ENCODE measurements at places on chromosomes 2 and 18.

- DNase-seq = no peak
Measured at GRCh38 chr2:191851158-191851557, 4.3 kb upstream of the CAVIN2 start.

GRCh38 chr2:63999049-63999448, 20.2 kb downstream of the VPS54 start:
- DNase-seq = no peak

- DNase-seq = no peak
Measured at GRCh38 chr18:57058734-57059133, 88.2 kb upstream of the BOD1L2 start.

GRCh38 chr2:69645031-69645431, 1.5 kb upstream of the AAK1 start:
- no peak for DNase-seq

DNA sequence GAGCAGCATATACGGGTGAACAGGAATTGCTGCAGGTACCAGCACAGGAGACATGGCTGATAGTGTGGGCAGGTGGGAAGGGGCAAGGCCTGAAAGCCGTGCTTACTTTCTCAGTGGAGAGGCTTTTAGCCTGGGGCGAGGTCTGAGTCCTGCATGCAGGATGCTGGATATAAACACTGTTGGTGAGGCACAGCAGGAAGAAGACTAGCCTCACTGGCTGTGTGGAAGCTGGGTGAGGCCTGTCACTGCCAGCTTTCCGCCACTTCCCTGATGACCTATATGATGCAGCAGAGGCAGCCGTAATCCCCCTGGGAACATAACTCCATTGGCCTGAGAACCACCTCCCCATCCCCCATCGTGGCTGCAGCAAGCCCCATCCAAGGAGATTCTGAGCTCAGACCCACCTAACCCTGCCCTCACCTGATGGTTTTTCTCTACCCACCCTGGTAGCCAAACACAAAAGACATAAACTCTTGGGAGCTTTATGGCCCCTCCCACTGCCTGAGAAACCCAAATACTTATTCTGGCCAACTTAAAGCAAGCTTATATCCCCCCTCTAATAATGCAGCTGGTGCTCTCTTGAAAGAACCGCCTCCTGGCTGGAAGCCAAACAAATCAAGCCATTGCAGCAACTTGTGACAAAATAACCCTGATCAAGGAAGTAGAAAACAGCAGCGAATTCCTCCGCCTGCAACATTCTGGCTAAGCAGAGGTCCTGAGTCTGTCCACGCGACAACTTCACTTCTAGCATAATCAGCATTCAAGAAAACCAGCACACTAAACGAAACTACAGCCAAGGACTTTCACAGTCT, 54.6 kb upstream of the DSC1 start:
- no peak for DNase-seq

DNA sequence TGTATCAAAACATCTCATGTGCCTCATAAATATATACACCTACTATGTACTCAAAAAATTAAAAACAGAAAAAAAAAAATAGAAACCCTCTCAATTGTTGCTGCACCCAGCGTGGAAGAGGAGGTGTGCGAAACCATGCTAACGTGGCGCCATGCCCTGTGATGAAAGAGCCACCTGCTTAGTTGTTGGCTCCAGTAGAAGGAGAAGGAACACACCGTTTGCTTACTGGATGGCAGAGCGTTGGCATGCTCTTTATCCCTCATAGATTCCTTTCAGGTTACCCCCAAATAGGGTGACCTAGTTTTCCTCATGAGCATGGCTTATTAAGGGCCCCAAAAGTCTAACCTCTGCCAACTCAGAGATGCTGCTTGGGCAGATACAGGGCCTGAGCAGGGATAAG, 332.1 kb downstream of the AGAP1 start:
- DNase-seq = no peak

- peak; percentile 51 for DNase-seq
Measured at GRCh38 chr2:9205963-9206948, at the start of gene ASAP2. ASAP2 (plus strand) TSS chr2:9206812; CDS start chr2:9207105, 293 bp downstream.

DNA sequence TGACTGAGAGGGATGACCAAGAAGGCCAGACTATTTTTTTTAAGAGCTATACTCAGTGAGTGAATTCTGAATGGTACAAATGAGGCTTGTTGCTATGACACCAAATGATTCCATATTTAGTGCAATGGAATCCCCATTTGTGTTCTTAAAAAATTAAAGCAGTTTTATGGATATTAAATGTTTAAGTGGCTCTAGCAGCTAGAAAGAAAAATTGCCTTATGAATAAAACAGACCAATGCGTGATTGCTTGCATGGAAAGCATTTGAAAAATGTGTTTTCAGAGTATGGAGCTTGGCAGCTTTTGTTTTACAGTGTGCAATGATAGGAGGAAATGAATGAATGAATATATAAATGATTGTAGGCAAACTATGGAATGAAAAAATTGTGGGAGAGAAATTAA, 238.8 kb upstream of the DPP10 start:
- no peak for DNase-seq

GRCh38 chr2:239200646-239201530, 199.9 kb downstream of the HDAC4 start:
- DNase-seq = no peak

DNA sequence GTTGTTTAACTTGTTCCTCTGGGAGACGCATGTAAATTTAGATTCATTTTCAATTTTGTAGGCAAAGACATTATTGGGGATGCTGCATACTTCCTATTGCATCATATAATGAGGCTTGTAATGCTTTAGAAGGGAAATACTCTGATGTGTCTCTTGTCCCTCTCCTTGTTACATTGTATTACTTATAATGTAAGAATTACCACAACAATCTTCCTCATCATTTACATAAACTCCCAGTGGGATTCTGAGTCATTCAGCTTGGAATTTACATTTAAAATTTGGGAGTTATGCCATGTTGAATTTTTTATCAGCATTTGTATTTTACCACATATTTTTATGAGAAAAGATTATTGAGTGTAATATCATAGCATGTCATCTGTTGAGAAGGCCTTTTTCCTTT, 963.4 kb upstream of the NRXN1 start:
- DNase-seq = peak; percentile 92

DNA sequence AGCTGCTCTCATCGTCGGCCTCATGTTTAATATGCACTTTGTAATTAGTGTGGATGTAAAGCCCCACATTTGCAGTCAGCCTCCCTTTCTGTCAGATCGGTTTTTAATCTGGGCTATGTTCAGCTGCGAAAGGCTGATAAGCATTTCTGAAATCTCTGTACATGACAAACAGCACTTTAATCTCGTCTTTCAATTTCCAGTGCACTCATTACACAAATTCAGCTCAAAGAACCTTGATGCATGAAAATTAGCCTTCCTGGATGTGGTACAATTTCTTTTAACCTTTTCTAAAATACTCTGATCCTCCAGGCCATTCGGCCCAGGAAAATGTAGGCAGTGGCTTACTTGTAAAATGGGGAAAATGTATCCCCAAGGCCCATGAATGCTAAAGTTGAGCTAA, 265.1 kb downstream of the RND3 start:
- DNase-seq = no peak

GRCh38 chr2:197851451-197851850, 47.1 kb downstream of the PLCL1 start:
- DNase-seq = no peak

DNA sequence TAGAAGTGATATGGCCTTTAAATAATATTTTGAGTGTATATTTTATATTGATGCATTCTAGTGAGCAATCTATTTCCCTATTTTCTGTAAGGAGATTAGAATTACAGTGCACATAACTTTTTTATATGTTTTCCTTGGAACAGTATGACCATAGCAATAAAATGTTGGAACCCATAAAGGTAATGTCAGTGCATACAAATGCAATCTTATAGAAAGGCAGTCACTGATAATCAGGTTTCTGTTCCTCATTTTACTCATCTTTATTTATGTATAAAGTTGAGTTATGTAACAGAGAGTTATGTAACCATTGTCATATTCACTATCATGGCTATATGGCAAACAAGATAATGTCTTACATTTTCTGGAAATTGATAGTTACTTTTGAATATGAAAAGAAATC, 179.9 kb upstream of the NETO1 start:
- DNase-seq = no peak

- DNase-seq = no peak
Measured at GRCh38 chr2:20618468-20618885, 32.4 kb downstream of the HS1BP3 start.

- no peak for DNase-seq
Measured at GRCh38 chr2:237866101-237866621, 6.7 kb downstream of the RAMP1 start.

- no peak for DNase-seq
Measured at GRCh38 chr2:201820383-201821007, 14.2 kb downstream of the CDK15 start.

DNA sequence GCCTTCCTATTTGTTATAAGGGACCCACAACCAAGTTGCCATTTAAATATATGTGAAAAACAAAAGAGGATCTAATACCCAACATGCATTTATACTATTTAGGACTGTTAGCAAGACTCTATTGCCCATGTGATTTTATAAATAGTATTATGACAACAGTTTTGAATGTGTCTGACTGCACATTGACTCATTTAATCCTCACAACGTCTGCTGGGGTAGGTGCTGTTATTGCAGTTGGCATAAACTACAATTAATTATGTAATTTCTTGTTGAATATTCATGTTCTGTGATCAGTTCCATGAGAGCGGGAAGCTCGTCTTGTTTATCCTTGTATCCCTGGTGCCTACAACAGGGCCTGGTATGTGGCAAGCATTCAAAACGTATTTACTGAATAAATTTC, 53.7 kb downstream of the SH2D6 start:
- DNase-seq = no peak

- DNase-seq = no peak
Measured at GRCh38 chr2:127175041-127175721, 44.9 kb downstream of the CYP27C1 start.

GRCh38 chr2:30365201-30365600, 81.8 kb upstream of the LCLAT1 start:
- no peak for DNase-seq

GRCh38 chr2:43217228-43218154, 8.9 kb downstream of the ZFP36L2 start:
- no peak for DNase-seq

- no peak for DNase-seq
Measured at GRCh38 chr2:139007130-139007529, 226.9 kb upstream of the NXPH2 start.

DNA sequence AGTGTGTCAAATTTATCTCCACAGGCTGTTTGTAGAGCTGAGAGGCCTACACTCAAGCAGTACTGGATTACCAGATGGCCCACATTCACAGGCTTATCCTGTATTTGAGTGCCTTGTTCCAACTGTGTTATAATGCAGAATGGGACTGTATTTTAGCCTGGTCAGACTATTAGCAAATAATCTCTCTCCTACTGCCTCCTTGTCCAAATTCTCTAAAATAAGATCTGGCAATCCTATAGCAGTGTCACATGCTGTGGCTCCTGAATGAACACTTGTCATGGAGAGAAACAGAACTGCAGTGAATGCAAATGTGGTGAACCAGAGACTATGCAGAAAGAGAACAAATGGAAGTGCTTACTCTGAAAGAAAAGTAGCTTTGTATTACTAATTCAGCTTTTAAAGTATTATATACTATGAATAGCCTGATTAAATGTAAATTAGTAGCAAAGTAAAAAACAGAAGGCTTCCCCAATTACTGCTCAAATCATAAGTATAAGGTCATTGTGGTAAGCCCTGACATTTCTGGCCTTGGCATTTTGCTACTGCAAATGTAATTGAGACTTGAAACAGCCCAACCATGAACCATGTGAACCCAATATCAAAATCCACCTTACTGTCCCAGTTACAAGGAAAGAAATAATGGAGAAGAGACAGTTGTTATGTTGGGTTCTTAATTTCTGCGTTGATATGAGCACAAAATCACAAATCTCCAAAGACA, 80.0 kb downstream of the MAP4K3 start:
- DNase-seq = no peak

- no peak for DNase-seq
Measured at GRCh38 chr18:61581578-61582201, 248.5 kb downstream of the CDH20 start.

DNA sequence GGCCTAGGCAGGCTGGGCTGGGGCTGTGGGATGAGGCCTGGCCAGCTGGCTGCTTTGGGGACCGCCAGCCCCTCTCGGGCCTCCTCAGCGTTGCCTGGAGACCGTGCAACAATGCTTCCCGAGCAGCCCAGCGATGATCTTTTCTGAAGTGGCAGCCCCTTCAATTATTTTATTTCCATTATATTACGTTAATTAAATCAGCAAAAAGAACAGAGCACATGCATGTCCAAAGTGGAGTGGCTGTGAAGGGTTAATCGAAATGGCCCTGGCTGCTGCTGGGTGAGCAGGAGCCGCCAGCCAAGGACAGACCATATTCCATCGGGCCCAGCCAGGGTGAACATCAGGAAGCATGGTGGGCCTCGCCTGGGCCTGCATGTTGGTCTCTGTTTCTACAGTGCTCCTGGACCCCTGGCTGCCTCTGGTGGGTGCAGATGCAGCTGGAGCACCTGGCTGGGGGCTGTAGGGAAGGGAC, 245.5 kb downstream of the MYCN start:
- DNase-seq = no peak

DNA sequence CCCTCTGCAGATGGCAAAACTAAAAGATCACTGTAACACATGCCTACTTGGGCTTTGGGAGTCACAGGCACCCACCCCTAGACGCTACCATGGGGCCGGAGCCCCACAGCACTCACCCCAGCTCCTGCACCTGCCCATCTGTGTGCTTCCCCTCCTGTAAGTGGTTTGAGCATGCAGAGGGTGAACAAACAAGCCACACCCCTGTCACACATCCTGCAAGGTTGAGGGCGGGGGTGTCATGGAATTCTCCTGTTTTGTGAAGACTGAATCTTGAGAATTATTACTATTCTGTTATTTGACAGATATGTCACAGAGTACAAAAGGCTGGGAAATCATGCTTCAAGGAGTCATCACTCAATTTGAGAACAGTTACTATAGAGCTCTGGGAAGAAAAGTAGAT, 60.9 kb downstream of the RFTN2 start:
- no peak for DNase-seq

DNA sequence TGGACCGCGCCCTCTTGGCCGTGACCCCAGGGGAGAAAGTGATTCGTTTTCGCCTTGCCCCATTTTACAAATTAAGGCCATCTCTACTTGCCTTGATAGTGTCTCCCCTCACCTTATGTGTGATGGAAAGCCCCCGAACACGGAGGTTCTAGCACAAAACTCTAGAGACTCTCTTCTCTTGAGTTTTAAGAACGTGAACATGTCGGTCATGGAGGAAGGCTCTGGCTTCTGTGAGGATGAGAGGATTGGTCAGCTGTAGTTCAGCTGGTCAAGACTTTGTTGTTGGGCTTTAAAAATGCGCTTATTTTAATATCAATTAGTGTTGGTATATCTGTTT, 828 bp downstream of the DYNC1I2 start:
- DNase-seq = no peak

GRCh38 chr2:197647961-197648690, 27.3 kb downstream of the RFTN2 start:
- no peak for DNase-seq

GRCh38 chr18:58671632-58672564, 633 bp downstream of the MALT1 start:
- no peak for DNase-seq

DNA sequence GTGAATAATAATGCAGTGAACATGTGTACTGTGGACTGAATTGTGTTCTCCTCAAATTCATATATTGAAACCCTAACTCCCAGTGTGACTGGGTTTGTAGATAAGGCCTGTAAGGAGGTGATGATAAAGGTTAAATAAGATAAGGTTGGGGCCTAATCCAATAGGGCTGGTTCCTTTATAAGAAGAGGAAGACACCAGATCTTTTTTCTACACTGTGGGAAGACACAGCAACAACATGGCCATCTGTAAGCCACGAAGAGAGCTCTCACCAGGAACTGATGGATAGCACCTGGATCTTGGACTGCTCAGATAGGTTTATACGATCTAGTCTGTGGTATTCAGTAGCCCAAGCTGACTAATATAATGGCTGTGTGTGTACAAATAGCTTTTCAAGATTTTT, 66.8 kb downstream of the BMPR2 start:
- no peak for DNase-seq
